ENCODE measurements at places on chromosomes 7 and 10.

- DNase-seq: no peak
Observed at GRCh38 chr10:92573091-92573797, 649 bp downstream of the IDE start.

GRCh38 chr10:7030134-7030855, 380.5 kb downstream of the SFMBT2 start:
- DNase-seq: no peak

DNA sequence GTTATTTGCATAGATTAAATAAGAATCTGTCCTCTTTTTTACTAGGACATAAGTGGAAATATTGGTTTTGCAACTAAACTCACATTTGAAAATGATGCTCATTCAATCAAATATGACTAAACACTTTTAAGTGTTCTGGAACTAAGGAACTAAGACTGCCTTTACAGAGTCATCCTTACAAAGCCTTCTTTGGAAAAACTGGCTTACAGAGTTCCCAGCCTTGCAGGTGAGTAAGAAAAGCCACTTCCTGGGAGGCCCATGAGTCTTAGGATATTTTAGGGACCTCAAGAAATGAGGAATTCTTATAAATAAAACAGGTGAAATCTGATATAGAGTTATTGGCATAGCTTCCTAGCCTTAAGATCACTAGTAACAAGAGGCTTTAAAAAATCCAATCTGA, 135.5 kb downstream of the ALOX5 start:
- DNase-seq: no peak

- DNase-seq: no peak
Observed at GRCh38 chr7:55469721-55470120, 102.6 kb downstream of the VOPP1 start.

DNA sequence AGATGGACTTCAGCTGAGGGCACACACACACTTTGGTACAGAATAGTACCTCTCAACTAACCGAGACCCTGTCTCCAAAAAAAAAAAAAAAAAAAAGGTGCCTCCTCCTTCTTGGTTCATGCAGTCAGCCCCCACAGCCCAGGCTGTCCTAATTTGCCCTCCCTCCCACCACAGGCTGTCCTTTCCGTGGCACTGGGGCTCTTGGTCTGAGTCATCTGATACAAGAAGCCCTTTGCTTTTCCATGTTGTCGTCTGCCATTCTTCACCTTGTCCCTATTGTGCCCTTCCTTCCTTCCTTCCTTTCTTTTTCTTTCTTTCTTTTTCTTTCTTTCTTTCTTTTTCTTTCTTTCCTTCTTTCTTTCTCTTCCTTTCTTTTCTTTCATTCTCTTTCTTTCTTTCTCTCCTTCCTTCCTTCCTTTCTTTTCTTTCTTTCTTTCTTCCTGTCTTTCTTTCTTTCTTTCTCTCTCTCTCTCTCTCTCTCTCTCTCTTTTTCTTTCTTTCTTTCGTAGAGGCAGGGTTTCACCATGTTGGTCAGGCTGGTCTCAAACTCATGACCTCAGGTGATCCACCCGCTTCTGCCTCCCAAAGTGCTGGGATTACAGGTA, 96.0 kb upstream of the IKZF1 start:
- DNase-seq: no peak

All from HS-27A (cell line).